ENCODE measurements at places on chromosomes 4 and X.

- peak; percentile 40 for DNase-seq
Observed at GRCh38 chrX:133542476-133542875, 127.2 kb upstream of the GPC4 start.

DNA sequence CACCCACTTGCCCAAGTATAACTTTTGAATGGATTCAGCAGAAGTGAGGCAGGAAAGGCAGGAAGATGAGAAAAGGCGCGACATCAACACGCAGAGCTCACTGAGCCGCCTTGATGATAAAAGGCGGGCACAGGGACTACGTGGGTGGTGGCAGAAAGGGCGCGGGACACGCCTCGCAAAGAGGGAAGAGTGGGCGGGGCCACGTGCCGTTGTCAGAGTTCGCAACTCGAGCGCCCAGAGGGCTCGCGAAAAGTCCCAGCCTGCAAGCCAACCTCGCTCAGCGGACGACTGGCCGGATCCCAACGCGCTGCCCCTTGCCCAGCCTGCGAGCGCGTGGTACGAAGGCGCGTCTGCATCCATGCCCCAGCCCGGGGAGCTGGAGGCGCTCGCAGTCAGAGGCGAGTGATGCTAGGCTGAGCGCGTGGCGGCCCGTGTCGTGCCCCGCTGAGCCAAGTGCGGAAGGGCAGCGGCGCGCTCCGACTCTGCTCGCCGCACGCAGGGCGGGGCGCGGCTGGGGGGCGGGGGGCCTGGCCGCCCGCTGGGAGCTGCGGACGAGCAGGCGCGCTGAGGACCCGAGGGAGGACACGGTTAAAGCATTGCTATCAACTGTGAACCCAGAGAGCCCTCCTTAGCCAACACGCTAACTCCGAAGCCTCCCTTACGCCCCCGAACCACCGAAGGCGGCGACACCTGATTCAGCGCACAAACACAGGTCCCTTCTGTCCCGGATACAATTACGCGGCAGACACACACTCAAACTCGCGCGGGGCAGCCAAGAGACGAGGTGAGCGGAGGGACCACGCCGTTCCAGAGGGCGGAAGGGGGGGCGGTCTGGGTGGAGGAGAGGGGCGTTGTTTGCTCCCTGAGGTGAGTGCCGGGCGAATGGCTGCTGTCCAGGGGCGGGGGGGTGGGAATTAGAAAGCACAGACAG lies at the start of gene UGT8:
TSS of gene UGT8 (plus strand) at position 617 of the 931 bp plus-strand sequence. CDS start 24,074 bp downstream, outside the sequence.
- peak; percentile 8 for DNase-seq

GRCh38 chrX:39491548-39492297 lies 606.0 kb downstream of the BCOR start:
- no peak for DNase-seq

DNA sequence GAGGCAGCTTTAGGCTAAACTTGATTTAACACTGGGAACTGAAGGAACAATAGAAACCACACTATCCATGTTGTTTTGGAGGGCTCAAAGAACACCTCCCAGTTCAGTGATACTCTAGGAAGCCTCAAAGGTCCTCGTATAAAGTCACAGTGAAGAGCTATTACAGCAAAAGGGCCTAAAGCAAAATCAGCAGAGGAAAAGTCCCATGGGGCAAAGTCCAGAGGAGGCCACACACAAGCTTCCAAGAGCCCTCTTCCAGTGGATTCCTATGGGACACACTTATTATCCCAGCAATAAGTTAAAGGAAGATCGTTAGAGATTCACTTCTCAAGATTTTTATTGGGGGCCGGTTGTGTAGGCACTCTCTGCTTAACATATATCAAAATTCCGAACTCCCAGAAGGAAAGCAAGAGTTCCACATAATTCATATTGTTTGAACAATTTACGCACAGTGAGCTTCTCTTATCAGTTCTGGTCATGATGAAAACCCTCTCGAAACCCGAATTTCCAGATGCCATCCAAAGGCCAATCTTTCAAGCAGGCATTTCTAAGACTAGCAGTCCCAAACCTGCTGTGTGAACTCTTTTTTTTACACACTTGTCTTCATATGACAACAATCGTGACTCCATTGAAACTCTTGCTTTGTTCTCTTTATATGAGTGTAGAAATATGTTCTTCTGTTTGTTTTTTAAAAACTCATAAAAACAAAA lies 53.7 kb downstream of the ANXA5 start:
- no peak for DNase-seq

GRCh38 chrX:67050760-67051159 lies 411.9 kb upstream of the EDA2R start:
- DNase-seq, result no peak

DNA sequence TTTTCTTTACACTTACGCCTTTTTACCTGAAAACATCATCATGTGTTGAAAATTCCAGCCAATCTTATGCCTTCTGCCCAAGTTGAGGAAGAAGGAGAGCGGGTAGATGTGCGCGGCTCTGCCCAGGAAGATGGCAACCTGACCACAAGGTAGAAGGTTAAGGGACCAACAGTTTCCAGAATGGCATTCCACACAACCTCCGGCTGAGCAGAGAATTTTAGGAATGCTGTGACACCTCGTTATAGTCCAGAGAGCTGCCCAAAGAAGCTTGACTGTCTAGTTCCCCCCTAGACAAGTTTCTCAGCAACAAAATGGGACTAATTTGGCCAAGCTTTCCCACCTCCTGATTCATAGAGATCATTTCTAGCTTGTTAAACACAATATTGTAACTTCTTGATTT lies 75.1 kb downstream of the CHST7 start:
- DNase-seq, result no peak

DNA sequence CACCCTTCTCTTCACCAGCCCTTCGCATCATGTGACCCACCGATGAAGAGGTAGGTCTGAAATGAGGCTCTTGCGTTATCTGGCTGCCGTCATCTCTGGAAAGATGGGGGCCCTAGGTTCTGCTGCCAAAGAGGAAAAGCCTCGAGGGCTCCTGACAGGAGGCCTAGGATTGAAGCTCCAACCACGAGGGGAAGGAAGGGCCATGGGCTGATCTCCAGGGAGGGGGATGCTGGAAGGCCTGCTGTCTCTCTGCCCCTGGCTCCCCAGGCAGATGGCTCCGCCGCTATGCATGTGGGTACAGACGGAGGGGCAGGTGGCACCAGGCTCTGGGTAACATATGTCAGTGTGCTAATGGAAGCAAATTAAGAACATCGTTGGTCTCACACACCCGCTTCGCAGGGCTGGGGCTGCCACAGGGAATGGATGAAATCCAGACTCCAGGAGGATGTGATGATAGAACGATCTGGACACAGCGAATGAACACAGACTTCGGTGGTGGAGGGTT lies 44.9 kb downstream of the AFAP1 start:
- DNase-seq, result no peak

DNA sequence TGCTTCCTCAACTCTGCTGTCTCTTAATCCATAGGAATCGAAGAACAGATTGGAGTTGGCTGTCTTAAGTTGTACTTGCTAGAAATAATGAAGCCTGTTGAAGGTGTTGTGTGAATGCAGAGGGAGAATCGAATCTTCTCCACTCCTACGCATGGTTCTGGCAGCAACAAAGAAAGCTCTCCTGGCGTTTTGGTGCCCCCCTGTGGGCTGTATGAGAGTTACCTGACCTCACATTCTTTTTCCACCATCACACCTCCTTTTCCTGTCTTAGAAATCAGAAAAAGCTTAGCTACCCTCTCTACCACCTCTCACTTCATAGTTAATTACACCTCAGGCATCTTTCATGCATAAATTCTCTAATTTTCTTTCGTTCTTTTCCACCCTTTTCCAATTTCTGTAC lies 16.3 kb downstream of the KLF8 start:
- DNase-seq, result peak; percentile 57

DNA sequence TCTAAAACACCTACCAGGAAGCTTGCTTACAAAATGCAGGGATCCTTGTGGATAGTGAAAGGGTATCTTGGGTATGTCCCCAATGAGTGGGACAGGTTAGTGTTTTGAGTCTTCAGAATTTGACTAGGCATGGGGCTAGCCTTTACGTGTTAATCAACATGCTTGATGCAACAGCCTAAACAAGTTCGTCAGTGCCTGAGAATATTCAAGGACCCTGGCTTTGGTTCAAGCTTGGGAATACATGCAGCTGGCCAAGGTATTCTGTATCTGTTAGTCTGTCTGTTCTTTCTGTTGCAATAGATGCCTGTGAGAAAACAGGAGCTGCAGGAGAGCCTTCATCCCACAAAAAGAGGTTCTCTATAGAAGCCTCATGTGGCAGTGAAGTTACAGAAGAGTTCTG lies 149.5 kb downstream of the CCNG2 start:
- no peak for DNase-seq

- peak; percentile 43 for DNase-seq
Observed at GRCh38 chr4:53804719-53805118, 213.4 kb upstream of the LNX1 start.

DNA sequence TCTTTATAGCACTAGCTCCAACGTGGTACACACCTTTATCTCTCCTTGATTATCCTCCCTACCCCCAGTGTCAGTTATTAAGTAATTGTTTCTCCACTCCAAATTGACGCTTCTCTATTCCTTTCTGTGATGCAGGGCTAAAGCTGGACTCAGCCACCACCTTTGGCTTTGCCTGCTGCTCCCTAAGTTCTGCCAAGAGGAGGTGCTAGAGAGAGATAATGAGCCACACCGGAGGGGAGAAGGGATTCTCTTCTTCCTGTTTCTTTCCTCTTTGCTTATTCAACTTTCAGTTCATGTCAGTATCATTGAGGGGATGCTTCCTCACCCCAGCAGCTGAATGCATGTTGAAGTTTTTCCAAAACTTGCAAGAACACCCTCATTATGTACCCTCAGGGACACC lies 176.5 kb downstream of the GBA3 start:
- DNase-seq, result no peak

GRCh38 chr4:110510277-110510676 lies 34.3 kb downstream of the ENPEP start:
- no peak for DNase-seq

DNA sequence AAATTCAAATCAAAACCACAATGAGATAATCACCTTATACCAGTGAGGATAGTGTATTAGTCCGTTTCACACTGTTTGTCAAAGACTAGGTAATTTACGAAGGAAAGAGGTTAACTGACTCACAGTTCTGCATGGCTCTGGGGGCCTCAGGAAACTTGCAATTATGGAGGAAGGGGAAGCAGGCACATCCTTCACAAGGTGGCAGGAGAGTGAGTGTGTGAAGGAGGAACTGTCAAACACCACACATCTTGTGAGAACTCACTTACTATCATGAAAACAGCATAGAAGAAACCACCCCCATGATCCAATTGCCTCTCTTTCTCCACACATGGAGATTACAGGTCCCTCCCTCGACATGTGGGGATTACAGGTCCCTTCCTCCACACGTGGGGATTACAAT lies 54.7 kb upstream of the TRPC5 start:
- DNase-seq, result no peak

DNA sequence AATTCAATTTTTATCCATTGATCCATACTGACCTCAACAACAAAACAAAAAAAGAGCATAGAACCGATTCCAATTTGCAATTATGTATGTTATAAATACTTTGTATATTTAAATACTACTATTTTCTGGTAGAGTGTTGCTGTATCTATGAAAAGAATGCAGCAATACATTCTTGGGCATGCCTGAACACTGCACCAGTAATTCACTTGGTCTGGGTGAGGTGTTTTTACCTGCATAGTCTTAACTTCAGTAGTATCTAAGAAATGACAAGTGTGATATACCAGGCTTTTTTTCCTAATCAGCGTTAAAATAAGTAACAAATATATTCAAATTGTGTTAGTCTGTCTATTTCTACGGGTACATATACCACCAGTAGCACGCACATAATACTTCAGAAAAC lies 120.2 kb downstream of the KLHL13 start:
- DNase-seq, result no peak

GRCh38 chr4:138775890-138776289 lies 239.7 kb upstream of the NOCT start:
- DNase-seq, result peak; percentile 5

DNA sequence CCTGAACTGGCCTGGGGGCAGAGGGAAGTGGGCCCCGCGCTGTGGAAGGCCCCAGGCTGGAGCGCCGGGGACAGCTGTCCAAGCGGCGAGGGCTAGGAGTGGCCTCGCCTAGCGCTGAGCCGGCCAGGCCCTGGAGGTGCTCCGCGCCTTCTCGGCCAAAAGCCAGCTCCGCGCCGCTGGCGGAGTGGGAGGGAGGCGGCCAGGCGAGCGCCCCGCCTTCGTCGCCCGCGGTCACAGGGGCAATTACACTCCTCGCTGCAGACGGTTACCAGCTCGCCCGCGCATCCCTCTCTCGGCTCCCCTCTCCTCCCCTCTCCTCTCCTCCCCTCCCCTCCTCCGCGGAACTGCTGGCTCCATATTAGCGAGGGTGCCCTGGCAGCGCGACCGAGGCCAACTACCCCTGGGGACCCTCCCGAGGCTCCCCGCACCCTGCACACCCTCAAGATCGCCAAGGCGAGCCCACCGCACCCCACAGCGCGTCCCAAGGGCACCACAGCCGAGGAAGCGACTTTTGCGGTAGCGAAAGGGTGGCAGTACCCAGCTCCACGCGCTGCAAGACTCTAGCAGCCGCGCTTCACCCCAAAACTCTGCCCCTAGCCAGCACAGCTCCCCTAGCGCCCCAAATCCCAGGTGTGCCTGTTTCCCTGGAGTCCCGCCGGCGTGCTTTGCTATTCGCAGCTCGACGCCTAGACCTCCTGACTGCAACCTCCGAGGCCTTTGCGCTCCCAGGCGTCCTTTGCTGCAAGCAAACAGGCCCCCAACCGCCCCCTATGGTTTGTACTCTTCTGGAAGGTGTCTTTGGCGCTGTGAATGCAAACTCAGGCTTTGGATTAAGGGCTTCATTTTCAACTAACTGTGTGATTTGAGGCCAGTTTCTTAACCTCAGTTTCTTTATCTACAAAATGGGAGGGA lies 91.4 kb downstream of the BCOR start:
- peak; percentile 31 for DNase-seq

DNA sequence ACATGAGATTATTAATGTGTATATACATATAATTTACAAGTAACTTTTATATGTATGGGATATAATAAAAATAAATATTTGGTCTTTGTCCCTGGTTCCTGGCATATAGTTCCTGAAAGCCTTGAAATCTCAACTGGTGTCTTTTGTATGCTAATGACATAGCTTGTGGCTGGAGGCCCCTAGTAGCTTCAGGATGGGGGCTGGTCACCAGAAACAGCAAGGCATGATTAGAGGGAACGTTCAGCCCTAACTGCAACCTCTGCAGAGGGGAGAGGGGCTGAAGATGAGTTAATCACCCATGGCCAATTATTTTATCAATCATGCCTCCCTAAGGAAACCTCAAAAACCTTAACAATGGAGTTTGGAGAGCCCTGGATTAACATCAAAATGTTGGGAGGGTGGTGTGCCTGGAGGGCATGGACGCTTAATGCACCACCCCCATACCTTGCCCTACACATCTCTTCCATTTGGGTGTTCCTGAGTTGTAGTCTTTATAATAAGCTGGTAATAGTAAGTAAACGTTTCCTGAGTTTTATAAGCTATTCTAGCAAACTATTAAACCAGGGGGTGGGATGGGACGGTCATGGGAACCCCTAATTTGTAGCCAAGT lies 21.3 kb downstream of the PIN4 start:
- DNase-seq, result no peak

DNA sequence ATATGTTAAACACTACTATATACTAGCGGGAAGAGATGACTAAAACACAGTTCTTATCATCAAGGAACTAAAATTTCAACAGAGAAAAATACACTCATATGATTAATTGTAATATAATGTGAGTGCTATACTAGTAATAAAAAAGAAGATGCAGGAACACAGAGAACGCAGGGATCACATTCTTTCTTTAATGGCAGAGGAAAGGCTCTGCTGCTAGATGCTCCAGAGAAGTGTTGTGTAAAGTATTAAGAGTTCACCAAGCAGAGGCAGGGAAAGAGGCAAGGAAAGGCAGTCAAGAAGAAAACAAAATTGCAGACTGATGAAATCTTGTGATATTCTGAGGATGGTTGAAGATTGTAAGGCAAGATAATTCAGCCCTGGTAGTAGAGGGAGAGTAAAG lies 394.7 kb downstream of the PDGFC start:
- peak; percentile 33 for DNase-seq
